Epithelial cell of proximal tubule (primary cell): ENCODE measurements at places on chromosomes 11 and 22.

- DNase-seq, result no peak
These were observed 18.8 kb upstream of the SLCO2B1 start for GRCh38 chr11:75132080-75132479.

DNA sequence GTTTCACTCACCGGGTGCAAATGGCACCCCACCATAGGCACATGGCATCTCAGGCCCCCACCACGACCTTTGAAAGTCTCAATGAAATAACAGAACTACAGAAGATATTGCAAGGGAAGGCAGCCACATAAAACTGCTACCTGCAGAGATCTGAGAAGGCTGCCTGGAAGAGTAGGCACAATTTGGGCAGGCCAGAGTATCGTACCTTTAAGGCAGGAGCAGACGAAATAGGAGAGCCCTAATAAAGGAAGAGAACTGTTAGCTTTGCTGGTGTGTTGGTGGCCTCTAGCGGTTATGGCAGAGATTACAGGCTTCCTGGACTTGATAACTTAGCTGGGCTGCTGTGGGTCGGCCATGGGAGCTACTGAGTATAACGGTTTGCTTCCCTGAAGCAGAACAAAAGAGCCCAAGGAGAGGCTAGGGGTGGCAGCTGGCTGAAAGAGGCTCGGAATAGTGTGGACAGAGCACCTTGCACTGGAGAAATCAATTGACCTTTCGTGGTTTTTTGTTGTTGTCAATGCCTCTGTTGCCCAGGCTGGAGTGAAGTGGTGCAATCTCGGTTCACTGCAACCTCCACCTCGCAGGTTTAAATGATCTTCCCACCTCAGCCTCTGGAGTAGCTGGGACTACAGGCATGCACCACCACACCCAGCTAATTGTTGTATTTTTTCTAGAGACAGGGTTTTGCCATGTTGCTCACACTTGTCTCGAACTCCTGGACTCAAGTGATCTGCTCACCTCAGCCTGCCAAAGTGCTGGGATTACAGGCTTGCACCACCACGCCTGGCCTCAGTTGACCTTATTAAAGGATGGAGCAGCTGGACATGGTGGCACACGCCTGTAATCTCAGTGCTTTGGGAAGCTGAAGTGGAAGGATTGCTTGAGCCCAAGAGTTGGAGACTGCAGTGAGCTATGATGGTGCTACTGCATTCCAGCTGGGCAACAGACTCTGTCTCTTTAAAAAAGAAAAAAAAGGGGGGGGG, 4.8 kb downstream of the SDF2L1 start:
- peak; percentile 26 for DNase-seq

GRCh38 chr22:24416611-24417010, 10.8 kb upstream of the ADORA2A start:
- no peak for DNase-seq

- no peak for DNase-seq
These were observed 63.6 kb downstream of the NFAM1 start for GRCh38 chr22:42368379-42369249.
